ENCODE measurements at places on chromosomes 13 and 19.
A peak's percentile ranks its signal among the peaks of the same experiment; 100 is the strongest.

GRCh38 chr19:16970821-16971220 lies 55.8 kb downstream of the CPAMD8 start:
- DNase-seq = no peak

GRCh38 chr13:95870421-95870820 lies 182.8 kb downstream of the UGGT2 start:
- no peak for DNase-seq

DNA sequence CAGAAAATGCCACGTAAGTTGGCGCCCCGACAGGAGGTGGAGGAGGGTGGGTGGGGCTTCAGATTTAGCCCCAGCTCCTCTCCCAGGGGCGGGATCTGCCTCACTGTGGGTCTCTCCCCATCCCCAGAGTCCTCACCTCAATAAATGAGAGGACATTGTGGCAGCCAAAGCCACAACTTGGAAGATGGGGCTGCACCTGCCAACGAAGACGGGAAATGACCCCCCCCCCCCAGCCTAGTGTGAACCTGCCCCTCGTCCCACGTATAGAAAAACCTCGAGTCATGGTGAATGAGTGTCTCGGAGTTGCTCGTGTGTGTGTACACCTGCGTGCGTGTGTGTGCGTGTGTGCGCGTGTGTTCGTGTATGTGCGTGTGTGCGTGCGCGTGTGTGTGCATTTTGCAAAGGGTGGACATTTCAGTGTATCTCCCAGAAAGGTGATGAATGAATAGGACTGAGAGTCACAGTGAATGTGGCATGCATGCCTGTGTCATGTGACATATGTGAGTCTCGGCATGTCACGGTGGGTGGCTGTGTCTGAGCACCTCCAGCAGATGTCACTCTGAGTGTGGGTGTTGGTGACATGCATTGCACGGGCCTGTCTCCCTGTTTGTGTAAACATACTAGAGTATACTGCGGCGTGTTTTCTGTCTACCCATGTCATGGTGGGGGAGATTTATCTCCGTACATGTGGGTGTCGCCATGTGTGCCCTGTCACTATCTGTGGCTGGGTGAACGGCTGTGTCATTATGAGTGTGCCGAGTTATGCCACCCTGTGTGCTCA lies 1.5 kb upstream of the TRAPPC5 start:
- peak; percentile 59 for DNase-seq

GRCh38 chr13:80047406-80047805 lies 293.5 kb downstream of the SPRY2 start:
- no peak for DNase-seq

DNA sequence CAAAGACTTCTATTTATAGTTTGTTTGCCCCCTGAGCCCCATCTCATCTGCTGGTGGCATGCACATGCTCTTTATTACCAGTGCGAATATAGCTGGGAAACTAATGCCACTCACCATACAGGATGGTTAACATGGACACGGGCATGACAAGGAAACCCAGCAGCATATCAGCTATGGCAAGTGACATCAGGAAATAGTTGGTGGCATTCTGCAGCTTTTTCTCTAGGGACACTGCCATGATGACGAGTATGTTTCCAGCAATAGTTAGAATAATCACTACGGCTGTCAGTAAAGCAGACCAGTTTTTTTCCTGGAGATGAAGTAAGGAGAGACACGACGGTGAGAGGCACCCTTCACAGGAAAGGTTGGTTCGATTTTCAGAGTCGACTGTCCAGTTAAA lies 1.5 kb downstream of the HTR2A start:
- no peak for DNase-seq

- DNase-seq = no peak
These were observed 367.6 kb upstream of the TSHZ3 start for GRCh38 chr19:31716826-31717225.

- DNase-seq = peak; percentile 62
These were observed 265.2 kb upstream of the SGCG start for GRCh38 chr13:22915442-22916082.

GRCh38 chr19:41886761-41887710 lies 4.1 kb downstream of the ARHGEF1 start:
- DNase-seq = no peak

GRCh38 chr13:37870895-37871550 lies 1.5 kb upstream of the TRPC4 start:
- DNase-seq = no peak

GRCh38 chr19:28578208-28578607 lies 634.7 kb downstream of the UQCRFS1 start:
- DNase-seq = no peak

Measured in COR-L47 (cell line).